ENCODE measurements at places on chromosomes 7 and 10.

- no peak for DNase-seq
- no peaks in the 10 kb centered on the region for H3K36me3 ChIP-seq
- no peak overlapping the region for H3K27ac ChIP-seq
- H3K4me1 ChIP-seq, result peaks cover 6% of the 10 kb centered on the region
- no peaks in the 10 kb centered on the region for H3K27me3 ChIP-seq
These were observed 4.6 kb downstream of the VAX1 start for GRCh38 chr10:117133273-117134055.

DNA sequence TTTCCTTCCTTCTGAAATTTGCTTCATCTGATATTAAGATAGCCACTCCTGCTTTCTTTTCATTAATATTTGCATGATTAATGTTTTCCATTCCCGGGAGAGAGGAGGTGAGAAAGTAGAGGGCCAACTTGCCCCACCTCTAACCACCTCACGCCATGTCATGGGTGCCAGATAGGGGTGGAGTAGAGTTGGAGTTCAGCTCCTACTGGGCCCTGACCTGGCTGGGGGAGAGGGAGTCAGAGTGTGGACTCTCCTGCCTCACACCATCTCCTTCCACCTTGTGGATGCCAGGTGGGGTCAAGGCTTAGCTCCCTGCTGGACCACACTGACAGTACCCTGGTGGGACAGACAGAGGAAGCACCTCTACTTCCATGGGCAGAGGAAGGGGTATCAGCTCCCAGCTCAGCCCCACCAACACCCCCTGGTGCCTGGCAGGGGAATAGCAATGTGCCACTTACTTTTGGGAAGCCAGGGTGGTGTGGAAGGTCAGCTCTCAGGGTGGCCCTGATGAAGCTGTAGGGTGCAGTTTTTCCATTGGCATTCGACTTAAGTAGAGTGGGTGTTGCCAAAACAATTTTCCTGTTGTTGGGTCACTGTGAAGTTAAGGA is 28.0 kb downstream of the CHST12 start:
- no peaks in the 10 kb centered on the region for H3K27me3 ChIP-seq
- no peak for DNase-seq
- H3K4me1 ChIP-seq, result peaks cover 4% of the 10 kb centered on the region
- H3K36me3 ChIP-seq, result peaks cover 5% of the 10 kb centered on the region
- H3K27ac ChIP-seq, result no peak overlapping the region
- no peak overlapping the region for H3K4me3 ChIP-seq

GRCh38 chr10:90087197-90088023 is 386.0 kb downstream of the KIF20B start:
- no peak overlapping the region for H3K27ac ChIP-seq
- H3K27me3 ChIP-seq, result no peaks in the 10 kb centered on the region
- no peaks in the 10 kb centered on the region for H3K4me1 ChIP-seq
- H3K36me3 ChIP-seq, result no peaks in the 10 kb centered on the region
- H3K4me3 ChIP-seq, result no peak overlapping the region

GRCh38 chr10:69696073-69696731 is 66.2 kb downstream of the FAM241B start:
- H3K27me3 ChIP-seq, result no peaks in the 10 kb centered on the region
- H3K36me3 ChIP-seq, result no peaks in the 10 kb centered on the region
- peak; percentile 80 for DNase-seq
- no peak overlapping the region for H3K4me3 ChIP-seq
- H3K27ac ChIP-seq, result peak overlapping the region; percentile 69

- no peaks in the 10 kb centered on the region for H3K36me3 ChIP-seq
- H3K4me3 ChIP-seq, result no peak overlapping the region
These were observed 74.9 kb downstream of the CTBP2 start for GRCh38 chr10:125085258-125086054.

DNA sequence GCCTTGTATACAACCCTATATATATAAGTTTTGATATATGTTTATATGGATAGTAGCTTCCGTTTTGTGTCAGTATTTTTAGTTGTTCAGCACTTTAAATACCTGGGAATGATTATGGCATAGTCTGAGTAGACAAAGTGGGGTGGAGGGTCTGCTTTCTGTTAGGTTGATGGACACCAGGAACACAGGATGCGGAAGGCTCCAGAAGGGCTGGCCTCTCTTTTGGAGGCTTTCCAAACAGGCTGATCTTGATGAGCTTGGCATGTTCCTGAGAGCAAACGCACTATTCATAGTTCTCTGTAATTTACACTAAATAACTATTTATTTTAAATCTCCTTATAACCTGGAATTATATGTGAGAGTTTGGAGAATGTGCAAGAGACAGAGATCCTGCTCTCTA is 12.7 kb downstream of the AKR1E2 start:
- H3K36me3 ChIP-seq, result peaks cover 21% of the 10 kb centered on the region
- no peak overlapping the region for H3K4me3 ChIP-seq
- DNase-seq, result no peak
- no peaks in the 10 kb centered on the region for H3K4me1 ChIP-seq
- H3K27ac ChIP-seq, result no peak overlapping the region

- no peak for DNase-seq
- H3K27ac ChIP-seq, result no peak overlapping the region
- H3K36me3 ChIP-seq, result no peaks in the 10 kb centered on the region
- H3K27me3 ChIP-seq, result no peaks in the 10 kb centered on the region
- H3K4me3 ChIP-seq, result no peak overlapping the region
- peaks cover 15% of the 10 kb centered on the region for H3K4me1 ChIP-seq
These were observed 31.8 kb downstream of the REEP3 start for GRCh38 chr10:63553031-63553430.

GRCh38 chr10:73506074-73506473 is 10.2 kb upstream of the PPP3CB start:
- H3K4me3 ChIP-seq, result no peak overlapping the region
- H3K27ac ChIP-seq, result no peak overlapping the region
- DNase-seq, result no peak
- no peaks in the 10 kb centered on the region for H3K4me1 ChIP-seq
- no peaks in the 10 kb centered on the region for H3K36me3 ChIP-seq

- H3K27me3 ChIP-seq, result no peaks in the 10 kb centered on the region
- no peak overlapping the region for H3K4me3 ChIP-seq
- no peak for DNase-seq
- H3K27ac ChIP-seq, result peak overlapping the region; percentile 24
These were observed 127.2 kb downstream of the LRRC4 start for GRCh38 chr7:127903892-127904669.

- no peak for DNase-seq
- no peak overlapping the region for H3K4me3 ChIP-seq
- no peak overlapping the region for H3K27ac ChIP-seq
- no peaks in the 10 kb centered on the region for H3K36me3 ChIP-seq
- no peaks in the 10 kb centered on the region for H3K27me3 ChIP-seq
These were observed 217.6 kb downstream of the USP6NL start for GRCh38 chr10:11393858-11394257.

DNA sequence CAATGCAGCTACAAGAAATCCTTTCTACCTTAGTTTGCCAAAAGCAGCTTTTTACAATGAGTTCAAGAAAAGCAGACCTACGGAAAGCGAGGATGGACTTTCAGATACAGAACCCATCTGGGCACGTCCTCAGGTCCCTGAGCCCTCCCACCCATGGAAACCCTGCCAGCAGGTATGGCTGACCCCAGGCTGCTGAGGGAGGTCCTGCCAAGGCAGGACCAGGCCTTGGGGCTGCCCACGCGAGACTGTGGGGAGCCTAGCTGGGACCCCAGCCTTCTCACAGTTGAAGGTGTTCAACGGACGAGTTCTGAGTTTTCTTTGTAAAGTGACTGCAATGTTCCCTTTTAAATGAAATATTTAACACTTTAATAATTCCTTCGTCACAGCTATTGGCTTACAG is 245.0 kb downstream of the MGMT start:
- H3K27me3 ChIP-seq, result no peaks in the 10 kb centered on the region
- peaks cover 2% of the 10 kb centered on the region for H3K36me3 ChIP-seq
- no peak overlapping the region for H3K27ac ChIP-seq
- H3K4me3 ChIP-seq, result no peak overlapping the region
- no peaks in the 10 kb centered on the region for H3K4me1 ChIP-seq

DNA sequence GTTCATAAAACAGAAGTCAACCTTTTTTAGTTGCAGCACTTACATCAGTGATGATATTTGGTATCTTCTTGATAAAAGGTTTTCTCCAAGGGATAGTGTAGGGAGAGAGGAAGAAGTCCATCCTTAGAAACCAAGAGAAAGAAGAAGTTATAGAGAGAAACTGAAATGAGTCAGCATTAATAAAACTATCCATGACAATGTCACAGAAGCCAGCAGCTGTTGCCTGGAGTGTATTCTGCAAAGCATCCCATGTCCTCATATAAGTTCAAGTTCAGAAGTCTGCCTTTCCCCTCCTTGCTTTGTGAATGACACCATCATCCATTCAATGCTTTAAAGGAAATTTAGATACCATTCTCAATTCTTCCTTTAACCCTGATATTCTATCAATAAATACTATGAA is 14.4 kb upstream of the COL1A2 start:
- no peaks in the 10 kb centered on the region for H3K4me1 ChIP-seq
- H3K27ac ChIP-seq, result no peak overlapping the region
- no peak for DNase-seq
- no peaks in the 10 kb centered on the region for H3K36me3 ChIP-seq
- H3K4me3 ChIP-seq, result no peak overlapping the region

DNA sequence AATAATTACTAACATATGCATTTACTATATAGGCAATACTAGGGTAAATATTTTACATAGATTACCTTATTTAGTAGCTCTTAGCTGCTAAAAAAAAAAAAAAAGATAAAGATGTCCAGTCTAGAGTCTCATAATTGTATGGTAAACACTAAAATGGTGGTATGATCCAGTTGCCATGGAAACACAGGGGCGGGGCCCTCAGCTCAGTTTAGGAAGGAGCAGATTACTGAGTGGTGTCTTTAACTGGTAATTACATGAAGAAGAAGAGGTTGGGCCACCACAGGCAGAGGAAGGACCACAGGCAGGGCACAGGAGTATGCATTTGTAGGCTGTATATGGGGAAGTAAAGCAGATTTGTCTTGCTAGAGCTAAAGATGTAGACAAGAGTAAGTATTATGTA is 43.7 kb downstream of the ITGB8 start:
- DNase-seq, result peak; percentile 11
- H3K36me3 ChIP-seq, result no peaks in the 10 kb centered on the region
- no peaks in the 10 kb centered on the region for H3K27me3 ChIP-seq
- no peak overlapping the region for H3K4me3 ChIP-seq
- no peak overlapping the region for H3K27ac ChIP-seq
- H3K4me1 ChIP-seq, result no peaks in the 10 kb centered on the region

- no peaks in the 10 kb centered on the region for H3K4me1 ChIP-seq
- DNase-seq, result no peak
- H3K27me3 ChIP-seq, result no peaks in the 10 kb centered on the region
- H3K27ac ChIP-seq, result no peak overlapping the region
- no peaks in the 10 kb centered on the region for H3K36me3 ChIP-seq
These were observed 133.6 kb upstream of the GDF10 start for GRCh38 chr10:47166405-47166777.
